ENCODE measurements at places on chromosomes 13 and 19. TPM values are rescaled to one million over a fixed set of nuclear protein-coding genes. Genes with fewer than 3 reads are reported as not detected.

Gene OR7D2
- total RNA-seq = not detected

Gene ICAM3
- 11.3 TPM for total RNA-seq

Gene RHPN2
- 15.3 TPM for total RNA-seq

Gene TMEM190
- total RNA-seq = not detected

Gene SPRYD7
- 4.8 TPM for total RNA-seq

Gene HSH2D
- total RNA-seq = not detected

Gene SKA3
- total RNA-seq = 22.3 TPM

Gene TEX101
- not detected for total RNA-seq

Gene MED4
- total RNA-seq = 16.9 TPM

Gene CLEC17A
- not detected for total RNA-seq

Gene CNFN
- not detected for total RNA-seq

Gene NCAN
- total RNA-seq = not detected

Gene PLPPR3
- total RNA-seq = not detected

Gene NTF4
- total RNA-seq = not detected

Gene ELAVL3
- total RNA-seq = under 0.01 TPM

Gene ZNF154
- 2.3 TPM for total RNA-seq

Gene PODNL1
- 1.6 TPM for total RNA-seq

Gene KLK15
- not detected for total RNA-seq

All from placental pericyte (primary cell).